PC-9 (cell line): ENCODE measurements at places on chromosomes 5 and 9.

DNA sequence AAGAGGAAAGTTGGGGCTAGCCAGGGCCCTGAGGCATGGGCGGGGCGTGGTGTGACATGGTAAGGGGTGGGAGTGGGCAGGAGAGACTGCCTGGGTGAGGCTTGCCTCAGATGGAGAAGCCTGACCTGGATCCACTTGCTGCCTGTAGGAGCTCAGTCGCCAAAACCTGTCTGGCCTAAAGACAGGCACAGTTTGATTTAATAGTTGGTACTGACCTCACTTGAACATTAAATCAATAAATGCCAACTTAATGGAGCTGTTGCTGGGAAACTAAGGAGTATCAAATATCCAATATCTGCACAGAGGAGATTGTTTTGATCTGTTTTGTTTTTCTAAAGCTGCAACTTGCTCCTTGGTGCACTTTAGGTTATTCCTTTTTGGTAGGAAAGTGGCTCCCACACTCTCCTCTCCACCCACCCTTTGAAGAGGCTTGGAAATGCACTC is 86.4 kb downstream of the RCL1 start:
- DNase-seq, result no peak

DNA sequence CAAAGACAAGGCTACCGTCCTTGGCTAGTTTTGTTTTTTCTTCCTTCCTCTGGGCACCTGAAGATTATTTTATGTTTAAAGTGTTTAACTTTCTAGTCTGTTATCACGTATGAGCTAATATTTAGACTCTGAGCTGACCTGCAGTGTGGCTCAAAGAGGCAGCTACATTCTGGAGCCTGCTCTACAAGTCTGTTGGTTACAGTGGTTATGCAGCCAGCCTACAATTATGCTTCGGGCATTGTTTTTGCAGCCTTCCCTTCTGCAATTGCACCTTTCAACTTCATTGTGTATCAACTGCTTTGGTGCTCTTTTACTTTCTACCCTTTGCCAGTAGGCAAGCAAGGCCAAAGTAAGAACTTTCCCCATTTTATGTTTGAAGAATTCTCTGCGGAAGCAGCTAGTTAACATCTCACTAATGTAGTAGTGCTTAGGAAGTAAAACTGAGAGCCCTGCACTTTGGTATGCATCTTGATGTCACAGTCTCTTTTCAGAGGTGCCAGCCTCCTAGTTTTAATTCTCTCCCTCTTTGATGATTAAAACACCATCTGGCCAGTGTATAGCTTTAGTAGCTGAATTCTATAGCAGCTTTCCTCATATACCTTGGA is 322.1 kb downstream of the FAM170A start:
- no peak for DNase-seq

DNA sequence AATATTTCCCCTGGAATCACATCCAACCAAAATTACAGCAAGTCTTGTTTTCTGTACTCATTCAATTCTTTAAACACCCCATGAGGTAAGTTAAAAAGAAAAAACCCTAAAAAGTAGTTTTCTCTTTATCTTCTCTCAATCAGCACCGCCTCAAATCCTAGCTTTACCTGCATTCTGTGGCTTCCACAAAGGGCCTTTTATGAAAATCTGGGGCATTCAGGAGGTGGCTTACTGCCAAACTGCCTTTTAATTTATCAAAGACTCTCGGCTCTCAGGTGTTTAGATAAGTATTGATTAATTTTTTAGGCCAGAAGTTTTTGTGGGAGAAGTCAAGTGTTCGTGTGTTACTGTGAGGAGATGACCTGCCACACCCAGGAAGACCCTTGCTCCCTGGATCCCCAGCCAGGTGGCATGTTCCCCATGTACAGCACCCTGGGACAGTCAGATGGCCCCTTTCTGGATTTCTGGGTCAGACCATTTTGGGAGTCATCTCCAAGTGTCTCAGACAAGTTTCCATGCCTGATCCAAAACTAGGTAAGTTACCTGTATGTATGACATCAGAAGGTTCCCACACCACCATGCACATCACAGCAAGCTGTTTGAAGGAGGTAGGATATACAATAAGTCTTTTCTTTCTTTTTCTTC is 6.2 kb upstream of the TMEM171 start:
- DNase-seq, result no peak

GRCh38 chr9:105502276-105502675 is 54.4 kb downstream of the FSD1L start:
- DNase-seq, result no peak

GRCh38 chr9:109986521-109986991 is 206.6 kb downstream of the PALM2AKAP2 start:
- no peak for DNase-seq

DNA sequence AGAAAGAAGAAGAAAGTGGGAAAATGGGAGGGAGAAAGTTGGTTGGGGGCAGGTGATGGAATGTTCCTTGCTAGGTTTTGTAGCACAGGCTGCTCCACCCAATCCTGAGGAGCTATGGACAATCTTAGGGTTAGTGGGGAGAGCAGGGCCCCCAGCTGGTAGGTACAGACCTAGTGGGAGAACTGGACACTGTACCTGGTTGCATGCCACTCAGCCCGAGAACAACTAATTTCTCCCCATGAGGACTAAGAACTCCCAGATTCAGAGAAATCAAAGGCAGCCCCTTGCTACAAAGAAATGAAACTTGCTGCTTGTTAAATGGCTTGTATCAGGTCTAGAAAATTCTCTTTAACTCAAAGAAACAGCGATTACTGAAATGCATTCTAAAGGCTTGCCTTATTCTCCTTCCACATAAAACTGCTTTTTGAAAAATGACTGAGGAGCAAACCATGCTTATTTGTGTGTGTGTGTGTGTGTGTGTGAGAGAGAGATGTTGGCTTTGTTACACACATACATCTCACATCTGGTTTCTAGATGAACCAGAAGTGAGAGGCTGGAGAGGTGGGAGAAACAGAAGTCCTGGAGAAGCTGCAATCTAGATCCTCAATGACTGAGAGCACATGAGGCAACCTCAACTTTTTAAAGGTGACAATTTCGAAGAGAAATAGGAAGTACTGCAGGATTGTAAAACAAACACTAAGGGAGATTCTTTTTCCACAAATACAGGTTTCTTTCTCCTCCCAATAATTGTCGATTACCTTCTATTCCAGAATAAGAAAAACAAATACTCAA is 28.9 kb downstream of the FYB1 start:
- no peak for DNase-seq

GRCh38 chr5:66843065-66843464 is 246.9 kb downstream of the MAST4 start:
- DNase-seq, result no peak

DNA sequence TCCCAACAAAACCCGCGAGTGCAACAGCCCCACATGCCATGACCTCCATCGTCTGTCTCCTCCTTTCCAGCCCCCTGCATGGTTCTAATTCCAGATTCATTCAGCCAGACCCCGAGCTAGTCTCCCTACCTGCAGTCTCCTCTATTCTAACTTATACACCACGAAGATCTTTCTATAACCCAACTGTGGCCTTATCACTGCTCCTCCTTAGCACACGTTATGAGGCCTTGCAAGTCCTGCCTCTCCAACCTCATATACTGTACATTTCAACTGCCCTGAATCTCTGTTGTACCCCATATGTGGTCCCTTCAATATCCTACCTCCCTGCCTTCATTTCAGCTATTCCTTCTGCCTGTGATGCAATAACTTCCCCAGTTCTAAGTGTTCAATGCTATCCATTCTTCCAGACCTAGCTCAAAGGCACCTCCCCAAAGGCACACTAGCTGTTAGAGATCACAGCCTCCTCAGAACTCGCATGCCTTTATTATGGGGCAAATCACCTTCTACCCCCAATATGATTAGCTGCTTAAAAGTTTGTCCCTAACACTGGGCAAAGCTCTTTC is 215.1 kb upstream of the TRIM32 start:
- DNase-seq, result no peak

DNA sequence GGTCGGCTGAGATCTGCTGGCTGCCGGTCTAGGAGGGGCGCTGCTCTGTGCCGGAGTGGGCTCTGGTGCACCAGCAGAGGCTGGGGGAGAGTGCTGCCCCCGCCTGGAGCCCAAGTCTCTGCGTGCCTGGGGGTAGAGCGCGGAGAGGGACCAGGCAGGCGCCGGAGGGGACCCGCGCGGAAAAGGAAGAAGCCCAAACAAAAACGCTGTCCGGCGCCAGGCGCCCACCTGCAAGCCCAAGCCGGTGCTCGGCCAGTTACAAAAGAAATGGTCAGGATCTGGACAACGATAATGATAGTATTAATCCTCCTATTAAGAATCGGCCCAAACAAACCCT is 571 bp upstream of the S1PR3 start:
- no peak for DNase-seq

DNA sequence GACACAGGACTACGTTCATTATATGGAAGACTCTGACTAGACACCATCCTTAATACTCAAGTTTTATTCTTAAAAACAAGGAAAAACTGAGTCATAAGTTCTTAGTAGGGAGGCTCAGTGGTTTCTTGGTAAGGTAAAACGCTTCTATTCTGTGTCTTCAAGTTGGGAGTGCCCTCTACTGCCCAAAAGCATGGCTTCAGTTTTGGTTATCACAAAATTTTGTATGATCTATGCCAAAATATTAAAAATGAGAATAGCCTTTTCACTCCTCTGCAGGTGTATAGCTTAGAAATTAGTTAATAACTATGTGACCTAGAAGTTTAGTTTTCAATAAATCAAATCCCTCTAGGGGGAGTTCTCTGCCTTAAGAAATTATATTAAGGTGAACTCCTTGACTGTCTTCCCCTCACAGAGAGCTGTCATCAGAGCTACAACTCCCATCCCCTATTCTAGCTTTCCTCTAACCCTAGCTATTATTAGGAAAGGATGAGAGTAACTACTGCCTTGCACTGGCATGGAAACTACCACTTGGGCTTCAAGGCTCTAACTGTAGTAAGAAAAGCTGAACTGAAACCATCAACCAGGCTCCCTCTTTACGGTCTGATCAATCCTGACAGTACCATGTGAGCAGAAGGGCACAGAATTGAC is 189.7 kb downstream of the GNAQ start:
- no peak for DNase-seq

DNA sequence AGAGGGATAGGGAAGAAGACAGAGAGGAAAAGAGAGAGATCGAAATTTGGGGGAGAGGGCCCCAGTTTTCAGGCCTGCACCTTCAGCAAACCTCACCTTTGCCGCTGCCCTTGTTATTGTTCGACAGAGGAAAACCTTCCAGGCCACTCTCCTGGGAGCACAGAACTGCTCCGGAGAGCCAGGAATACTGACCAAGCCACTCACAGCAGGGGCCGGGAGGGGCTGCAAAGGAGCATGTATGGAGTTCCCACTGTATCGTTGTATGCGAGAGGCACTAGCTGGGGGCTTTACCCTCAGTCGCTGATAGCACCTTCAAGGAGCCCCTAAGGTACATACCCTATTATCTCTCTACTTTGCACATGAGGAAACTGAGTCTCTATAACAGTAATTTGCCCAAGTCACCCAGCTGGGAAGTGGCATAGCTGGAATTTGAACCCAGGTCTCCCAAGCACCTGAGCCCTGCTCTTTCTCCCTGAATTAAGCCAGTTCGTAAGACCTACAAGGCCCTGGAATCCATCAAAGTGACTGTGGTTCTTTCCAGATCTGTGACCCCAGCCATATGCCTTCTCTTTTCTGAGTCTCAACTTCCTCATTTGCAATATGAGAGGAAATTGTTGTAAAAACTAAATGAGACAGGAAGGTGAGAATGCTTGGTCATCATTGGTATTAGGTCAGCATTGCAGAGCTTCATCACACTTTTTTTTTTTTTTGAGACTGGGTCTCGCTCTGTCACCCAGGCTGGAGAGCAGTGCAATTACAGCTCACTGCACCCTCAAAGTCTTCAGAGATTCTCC is 21.0 kb upstream of the FOXE1 start:
- DNase-seq, result no peak

GRCh38 chr9:96500696-96501632 is 51.0 kb downstream of the HABP4 start:
- no peak for DNase-seq

DNA sequence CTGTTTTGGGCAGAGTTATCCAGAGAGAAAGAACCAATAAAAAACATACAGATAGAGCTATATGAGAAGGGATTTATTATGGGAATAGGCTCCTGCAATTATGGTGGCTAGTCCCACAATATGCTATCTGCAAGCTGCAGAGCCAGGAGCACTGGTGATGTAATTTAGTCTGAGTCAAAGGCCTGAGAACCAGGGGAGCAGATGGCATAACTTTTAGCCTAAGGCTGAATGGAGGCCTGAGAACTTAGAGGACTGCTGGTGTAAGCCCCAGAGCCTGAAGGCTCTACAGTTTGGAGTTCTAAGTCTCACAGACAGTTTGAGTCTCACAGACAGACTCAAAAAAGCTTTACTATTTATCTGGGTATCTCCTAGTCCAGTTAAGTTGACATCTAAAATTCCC is 263.8 kb downstream of the FBXL7 start:
- no peak for DNase-seq

GRCh38 chr5:169044962-169045361 is 256.0 kb downstream of the SLIT3 start:
- DNase-seq, result no peak
